ENCODE measurements at places on chromosomes 4 and X.

DNA sequence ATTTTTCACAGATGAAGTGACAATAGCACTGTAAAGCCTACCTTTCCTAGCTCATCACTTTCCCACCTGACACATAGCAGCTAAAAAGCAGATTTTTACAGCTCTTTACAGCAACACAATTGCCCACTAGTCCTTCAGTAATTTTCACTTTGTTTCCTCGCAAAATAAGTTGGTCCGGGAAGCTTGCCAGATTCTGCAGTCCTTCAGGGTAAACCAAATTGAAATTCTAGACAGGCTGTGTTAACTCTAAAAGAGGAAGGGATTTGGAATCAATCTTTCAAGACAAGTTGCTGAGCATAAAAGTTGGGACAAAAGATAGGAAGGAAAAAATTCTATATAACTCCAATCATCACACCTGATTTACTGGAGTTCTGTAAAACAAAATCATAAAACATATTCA, 8.7 kb downstream of the C1QTNF7 start:
- DNase-seq, result no peak

- DNase-seq, result no peak
Observed at GRCh38 chr4:72312032-72312650, 256.9 kb downstream of the ADAMTS3 start.

DNA sequence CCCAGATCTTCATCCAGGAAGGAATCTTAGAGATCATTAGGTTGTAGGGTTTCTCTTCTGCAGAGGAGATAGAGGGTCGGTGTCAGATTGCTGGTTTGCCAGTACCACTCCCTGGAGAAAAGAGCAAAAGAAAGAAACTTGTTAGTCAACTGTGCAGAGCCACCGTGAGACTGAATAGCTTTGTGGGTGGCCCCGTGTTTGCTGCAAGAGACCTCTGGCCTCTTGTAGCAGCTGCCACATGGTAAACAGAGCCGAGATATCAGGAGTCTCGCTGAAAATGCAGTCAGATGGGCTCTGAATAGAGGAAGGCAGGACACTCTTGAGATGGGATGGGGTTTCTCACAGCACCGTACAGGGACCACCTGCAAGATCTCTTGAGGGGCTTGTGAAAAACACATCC, 149.7 kb downstream of the PTTG2 start:
- DNase-seq, result no peak

DNA sequence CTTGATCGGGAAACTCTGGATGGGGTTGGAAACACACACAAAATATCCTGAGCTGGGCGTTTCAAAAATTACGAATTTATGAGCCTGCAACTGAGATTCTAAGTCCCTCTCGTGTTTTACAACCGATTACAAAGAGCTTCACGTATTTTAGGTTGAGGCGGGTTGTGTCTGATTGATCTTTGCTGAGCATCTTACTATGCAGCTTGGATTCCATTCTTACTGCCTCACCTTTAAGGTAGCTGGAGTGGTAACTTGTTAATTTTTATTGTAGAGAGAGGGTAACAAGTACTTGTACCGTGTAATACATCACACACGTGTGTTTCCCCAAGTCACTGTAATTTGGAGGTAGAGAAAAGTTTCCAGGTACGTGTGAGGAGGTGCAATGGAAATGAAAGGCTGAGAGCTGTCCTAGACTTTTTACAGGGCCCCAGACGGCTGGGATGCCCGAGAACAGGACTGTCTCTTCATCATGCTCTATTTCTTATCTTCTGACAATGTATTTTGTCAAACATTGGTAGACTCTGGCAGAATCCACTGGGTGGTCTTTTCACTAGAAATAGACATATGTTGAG, 97.8 kb upstream of the TENM3 start:
- no peak for DNase-seq

DNA sequence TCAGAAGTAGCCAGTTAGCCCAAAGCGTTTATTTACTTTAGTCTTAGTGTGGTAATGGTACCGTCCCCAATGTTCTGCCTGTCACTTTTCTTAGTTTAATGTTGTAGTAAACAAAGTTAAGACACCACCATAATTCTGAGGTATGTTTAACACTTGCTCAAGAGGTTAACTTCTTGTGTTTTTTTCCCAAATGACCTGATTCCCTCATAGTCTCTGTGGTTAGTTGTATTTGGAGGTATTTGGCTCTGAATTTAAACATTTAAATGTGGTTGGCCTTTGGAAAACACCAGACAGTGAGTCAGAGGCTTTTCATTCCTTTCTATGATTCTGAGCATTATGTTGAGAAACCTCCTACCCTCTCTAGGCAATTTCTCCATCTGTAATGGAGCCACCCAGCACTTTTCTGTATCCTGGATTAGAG, 47.9 kb downstream of the CXCL1 start:
- DNase-seq, result no peak

DNA sequence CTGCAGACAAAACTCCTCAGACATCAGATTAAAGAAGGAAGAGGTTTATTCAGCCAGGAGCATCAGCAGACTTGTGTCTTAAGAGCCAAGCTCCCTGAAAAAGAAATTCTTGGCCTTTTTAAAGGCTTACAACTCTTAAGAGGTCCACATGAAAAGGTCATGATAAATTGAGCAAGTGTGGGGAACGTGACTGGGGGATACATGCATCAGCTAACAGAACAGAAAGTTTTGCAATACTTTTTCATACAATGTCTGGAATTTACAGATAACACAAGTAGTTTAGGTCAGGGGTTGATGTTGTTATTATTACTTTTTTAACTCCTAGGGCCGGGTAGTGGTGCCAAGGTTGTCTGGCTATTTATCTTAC, 55.6 kb upstream of the RBMX start:
- no peak for DNase-seq

- DNase-seq, result no peak
Observed at GRCh38 chr4:105399532-105400161, 74.2 kb downstream of the PPA2 start.

DNA sequence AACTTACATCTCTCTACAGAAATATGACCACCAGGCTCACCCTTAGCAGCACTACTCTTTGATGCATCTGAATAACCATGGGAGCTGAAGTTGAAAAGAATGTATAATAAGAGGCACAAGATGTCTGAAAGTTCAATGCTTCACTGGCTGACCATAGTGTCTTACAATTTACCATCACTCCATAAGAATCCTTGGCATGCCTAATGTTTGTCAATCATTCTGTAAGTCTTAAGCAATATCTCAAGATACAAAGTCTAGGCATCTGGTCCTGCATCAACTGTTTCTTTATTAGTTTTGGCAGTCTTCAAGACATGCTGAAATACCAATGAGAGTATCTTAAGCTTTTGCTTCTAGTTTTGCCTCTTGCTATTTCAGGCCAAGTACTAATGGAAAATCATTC, 755.5 kb downstream of the STIM2 start:
- no peak for DNase-seq

DNA sequence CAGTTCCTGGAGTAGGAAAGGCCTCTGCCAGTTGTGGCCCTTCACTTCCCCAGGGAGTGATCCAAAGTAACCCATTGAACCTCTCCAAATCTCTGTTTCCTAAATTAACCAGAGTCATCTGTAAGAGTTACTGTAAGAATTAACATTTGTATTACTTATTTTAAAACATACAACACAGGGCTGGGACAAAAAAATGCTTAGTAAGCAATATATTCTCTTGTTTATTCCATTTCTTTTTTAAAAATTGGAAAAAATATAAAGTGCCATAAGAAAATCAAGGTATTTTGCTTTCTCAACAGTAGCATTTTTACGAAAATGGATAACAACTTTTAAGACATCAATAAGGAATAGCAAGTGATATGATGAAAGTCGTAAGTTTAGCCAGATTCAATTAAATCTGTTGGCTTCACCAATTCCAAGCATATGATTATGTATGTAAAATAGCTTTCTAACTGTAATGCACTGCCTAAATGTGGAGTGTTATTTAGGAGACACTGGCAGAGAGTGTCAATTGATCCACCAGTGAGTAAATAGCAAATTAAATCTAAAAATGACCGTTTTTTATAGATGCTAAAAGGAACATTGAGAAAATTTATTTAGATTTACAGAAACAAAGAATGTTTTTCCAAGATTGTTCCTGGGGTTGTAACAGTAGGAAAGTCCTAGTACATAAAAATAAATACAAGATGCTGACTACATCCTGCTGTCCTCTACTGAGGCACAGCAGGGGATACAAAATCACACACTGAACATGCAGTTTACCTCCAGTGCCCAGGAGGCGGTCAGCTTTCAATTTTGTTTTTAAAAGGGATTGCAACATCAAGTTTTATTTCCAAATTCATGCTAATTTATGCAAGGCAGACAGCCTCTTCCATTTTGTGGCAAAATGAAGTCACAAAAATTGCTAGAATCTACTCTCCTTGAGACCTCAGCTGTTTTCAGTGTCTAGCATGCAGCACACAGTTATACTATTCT, 53.7 kb downstream of the GPM6A start:
- DNase-seq, result no peak

All from activated CD8-positive, alpha-beta memory T cell treated with anti-CD3 and anti-CD28 coated beads, Interleukin-2, amount 10 ng/mL, durations not matched to agents 7 days and 5 days (primary cell).